Right forelimb (tissue), 1 donor: ENCODE measurements at places on chromosomes 12 and 14.

GRCh38 chr12:47773062-47773857 is at the start of gene SLC48A1:
Gene SLC48A1 (plus strand): TSS chr12:47773238. CDS start chr12:47773305, 67 bp downstream.
- DNase-seq, result peak; percentile 81

GRCh38 chr12:22416801-22417200 is 82.3 kb upstream of the ST8SIA1 start:
- DNase-seq, result no peak

DNA sequence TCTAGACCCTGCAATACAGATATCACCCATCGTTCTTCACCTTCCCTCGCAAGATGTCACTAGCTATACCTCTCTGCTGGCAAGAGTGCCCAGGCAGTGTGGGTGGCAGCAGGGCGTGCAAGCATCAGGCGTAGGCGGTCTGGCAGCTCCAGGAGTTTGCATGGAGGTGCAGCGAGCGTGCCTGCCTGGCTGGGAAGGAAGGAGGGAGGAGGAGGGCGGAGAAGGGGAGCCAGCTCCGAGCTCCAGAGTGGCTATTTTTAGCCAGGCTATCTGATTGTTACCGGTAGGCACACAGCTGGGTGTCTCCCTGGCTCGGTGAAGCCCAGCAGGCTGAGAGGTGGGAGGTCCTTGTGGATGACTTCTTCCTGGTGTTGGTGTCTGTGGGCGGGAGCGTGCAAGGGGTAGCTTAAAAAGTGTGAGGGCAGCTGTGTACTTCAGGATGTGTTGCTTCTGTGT is 6.2 kb downstream of the FOXJ2 start:
- DNase-seq, result no peak

DNA sequence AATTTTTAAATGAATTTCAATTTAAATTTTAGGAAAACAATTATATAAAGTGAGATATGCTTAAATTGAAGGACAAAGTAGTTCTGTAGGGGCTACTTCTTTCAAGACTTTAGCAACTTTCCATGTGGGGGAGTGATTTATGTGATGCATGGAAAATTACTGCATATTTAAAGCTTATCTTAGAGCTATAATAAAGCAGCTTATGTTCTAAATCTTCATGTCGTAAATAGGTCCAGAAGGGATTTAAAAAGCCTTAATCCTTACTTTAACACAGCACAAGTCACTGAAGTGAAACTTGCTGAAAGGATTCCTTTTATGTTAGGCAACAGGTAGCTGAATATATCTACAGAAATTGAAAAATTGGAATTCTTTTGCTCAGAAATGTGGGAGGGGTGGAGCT is 340.4 kb downstream of the NAV3 start:
- DNase-seq, result no peak

DNA sequence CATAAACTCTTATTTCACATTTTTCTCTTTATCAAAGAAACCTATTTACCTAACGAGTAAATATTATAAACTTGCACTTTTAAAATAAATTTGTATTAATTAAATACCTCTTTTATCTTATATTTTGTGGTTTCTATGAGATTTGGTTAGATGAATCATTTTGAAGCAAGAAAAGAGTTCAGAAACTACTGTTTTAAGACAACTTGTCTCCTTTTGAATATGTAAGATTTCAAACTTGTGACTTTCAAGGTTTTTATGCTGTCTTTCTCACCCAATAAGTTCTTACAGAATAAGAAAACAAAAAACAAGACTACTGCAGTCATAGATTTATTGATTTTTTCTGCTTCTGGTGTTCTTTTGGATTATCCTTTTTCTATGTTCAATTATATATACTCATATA is 339.0 kb downstream of the SNAPC1 start:
- DNase-seq, result no peak

DNA sequence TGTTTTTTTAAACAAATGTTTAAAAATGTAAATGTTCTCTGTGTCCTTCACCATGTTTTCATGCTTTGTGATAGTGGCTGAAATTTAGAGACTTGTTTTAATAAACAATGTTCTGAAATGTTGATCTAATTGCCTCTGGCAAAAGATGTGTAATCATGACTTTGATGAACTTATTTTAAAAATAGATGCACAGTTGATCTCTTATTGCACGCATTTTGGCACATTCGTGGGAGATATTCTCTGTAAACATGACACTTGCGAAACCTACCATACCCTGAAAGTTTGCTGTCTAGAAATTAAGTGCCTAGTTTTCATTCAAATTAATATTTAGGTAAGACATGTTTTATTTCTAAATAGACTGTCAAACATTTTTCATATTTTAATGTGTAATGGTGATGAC is 119.7 kb upstream of the DNM1L start:
- DNase-seq, result no peak

GRCh38 chr12:55847033-55847432 is 4.3 kb upstream of the MMP19 start:
- no peak for DNase-seq

GRCh38 chr14:98952593-98953350 is 319.2 kb downstream of the BCL11B start:
- DNase-seq, result no peak

- DNase-seq, result no peak
These were observed 336.8 kb upstream of the RGS6 start for GRCh38 chr14:71595441-71595840.
